Neuronal stem cell (in vitro differentiated cells): ENCODE measurements at places on chromosomes 6 and 20.

DNA sequence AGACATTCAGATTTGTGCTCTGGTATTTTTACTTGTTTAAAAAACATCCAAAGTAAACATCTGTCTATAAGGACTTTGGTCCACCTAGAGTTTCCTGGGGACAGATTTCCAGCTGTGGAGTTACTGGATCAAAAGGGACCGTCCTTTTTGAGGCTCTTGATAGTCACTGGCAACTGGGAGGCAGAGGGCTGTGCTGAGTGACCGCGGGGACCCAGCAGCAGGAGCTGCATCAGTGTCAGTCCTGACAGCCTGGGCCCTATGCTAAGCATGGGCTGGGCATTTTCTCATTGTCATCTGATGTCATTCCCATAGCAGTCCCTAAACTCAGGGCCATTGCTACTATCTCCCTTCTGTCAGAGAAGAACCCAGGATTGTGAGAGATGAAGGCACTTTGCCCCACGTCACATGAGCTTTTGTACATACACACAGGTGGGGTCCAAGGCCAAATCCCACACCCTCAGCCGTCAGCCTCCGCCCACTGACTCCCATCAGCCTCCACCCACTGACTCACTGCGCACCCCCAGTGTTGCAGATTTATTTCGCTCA lies 293.8 kb downstream of the TAF4 start:
- no peak for DNase-seq

GRCh38 chr6:73585566-73586415 lies 65.0 kb upstream of the EEF1A1 start:
- no peak for DNase-seq

DNA sequence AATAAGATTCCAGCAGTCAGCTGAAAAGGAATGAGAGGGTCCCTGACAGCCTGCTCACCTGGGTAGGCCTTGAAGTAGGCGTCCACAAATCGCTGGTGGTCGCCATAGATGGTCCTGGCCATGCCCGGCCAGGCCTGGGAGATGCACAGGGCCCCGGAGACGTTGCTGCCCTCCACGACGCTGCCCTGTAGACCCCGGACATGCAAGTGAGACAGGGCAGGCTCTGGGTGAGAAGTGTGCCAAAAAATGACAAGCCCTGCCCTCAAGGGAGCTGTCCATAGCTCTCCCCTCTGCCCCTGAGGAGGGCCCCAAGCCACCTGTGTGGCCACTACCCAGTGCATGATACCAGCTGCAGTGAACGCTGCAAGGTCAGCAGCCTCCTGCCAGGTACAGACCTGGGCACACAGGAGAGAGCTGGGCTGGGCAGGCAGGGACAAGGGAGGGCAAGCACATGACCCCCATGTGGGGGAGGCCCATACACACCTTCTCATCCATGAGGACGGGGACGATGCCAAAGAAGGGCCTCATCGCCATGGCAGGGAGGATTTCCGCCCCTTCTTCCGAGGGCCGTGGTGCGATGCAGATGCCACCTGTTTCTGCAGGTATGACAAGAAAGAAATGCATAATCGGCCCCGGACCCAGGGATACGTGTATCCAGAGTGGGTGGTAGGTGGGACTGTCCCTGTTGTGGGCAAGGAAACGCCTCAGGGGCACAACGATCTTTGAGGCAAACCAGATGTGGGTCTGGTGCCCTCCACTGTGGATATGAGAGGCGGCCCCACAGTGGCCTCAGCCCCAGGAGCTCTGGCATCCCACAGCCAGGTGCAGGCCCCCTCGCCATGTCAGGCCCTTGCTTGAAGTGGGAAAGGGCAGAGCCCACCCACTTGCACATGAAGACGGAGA lies 21.2 kb upstream of the APMAP start:
- no peak for DNase-seq

DNA sequence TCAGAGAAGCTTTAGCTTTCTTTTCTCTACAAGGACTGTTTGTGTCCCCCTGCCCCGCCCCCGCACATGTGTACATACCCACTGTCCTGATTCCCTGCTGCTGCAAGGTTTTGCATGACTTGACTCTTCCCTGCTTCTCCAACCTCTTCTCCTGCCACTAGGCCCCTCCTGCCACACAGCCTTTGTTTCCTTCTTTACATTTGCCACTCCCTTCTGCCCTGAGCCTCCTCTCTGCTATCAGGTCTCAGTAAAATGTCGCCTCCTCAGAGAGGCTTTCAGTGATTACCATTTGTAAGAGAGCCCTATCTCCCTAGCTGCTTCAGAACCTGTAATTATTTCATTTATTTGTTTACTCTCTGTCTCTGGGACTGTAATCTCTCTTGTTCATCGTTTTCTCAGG lies 56.4 kb upstream of the VSTM2L start:
- DNase-seq: peak; percentile 24
